NCI-H2081 (cell line): ENCODE measurements at places on chromosomes 1 and 21.

DNA sequence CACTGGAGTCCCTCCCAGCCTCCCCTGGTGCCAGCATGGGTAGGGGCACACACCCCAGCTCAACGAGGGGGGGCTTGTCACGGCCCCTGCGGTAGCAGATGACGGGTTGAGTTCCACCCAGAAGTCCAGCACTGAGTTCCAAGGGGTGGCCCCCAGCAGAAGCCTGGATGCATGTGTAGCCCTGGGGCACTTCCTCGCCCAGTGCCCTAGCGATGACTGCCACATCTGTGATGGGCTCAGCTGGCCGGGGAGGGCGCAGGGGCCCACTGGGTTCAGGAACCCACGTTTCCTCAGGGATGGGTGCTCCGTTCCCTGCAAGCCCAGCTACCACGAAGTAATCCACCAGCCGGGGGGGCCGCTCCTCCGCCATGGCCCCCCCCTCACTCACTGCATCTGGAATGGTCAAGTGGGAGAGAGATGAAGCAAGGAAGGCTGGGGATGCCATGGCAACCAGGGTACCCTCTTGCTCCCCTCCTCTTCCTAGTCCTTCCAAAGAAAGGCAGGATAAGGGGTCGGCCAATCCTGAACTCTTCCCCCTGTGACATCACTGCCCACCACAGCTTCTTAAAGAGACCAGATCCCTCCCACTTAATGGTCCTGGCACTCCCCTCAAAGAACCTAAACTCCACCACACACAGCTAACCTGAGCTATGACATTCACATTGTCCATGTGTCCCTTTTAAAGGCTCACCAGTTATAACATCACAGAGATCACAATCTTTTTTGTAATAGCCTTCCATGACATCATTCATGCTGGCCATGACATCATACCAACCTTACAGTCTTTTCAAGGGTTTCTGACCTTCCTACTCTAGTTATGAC lies 2.3 kb downstream of the DENND4B start:
- DNase-seq = no peak

DNA sequence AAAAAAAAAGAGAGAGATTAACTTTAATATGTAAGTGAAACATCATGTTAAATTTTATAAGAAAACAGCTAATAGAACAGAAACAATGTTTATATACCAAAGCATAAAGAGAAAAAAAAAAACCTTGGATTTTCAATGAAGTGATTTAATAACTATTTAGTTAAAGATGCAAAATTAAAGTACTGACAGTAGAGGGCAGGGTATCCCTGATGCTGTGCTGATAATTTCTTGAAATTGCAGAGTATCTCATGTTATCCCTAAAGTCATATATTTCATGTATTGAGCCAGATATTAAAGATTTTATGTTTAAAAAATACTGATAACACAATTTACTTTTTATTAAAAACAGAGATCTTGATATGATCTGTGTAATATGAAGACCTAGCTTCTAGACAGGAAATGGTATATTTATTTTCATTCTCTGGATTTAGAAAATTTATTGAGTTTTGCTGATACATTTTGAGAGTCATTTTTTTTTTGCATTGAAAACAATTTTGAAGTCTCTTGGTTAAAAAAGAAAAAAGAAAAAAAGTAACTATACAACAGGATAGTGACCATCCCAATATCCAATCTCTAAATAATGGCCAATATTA lies 273.2 kb downstream of the USP25 start:
- DNase-seq = no peak

DNA sequence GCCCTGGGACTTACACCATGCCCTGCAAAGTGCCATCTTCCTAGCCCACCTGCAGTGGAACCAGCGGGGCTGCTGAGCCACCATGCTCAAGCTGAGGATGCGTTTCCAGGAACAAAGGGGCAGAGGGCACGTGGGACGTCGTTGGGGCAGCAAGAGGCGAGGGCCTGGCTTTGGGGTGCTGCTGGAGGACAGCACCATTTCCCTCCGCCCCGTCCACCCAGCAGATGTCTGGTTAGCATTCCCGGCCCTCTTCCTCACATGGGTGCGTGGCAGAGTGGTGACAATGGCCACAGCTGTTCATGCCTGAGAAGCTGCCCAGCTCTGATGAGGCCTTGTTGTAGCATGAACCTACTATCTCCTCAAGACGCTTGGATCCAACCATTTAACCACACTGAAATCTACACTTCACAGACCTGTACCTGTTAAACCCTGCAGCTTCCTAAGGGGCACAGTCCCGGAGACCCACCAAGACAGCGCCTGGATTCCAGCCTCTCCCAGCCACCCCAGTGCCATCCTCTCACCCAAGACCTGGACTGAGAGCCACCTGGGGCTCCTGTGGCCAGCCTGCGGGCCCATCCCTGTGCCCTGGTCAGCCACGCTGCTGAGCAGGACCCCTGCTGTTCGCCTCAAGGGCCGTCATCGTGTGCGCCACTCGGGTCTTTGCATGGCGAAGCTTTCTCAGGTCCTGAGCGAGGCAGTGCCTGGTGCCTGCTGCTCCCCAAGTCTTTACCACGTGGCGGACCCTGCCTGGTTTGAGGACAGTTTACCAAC lies 33.2 kb downstream of the SLC45A1 start:
- no peak for DNase-seq

DNA sequence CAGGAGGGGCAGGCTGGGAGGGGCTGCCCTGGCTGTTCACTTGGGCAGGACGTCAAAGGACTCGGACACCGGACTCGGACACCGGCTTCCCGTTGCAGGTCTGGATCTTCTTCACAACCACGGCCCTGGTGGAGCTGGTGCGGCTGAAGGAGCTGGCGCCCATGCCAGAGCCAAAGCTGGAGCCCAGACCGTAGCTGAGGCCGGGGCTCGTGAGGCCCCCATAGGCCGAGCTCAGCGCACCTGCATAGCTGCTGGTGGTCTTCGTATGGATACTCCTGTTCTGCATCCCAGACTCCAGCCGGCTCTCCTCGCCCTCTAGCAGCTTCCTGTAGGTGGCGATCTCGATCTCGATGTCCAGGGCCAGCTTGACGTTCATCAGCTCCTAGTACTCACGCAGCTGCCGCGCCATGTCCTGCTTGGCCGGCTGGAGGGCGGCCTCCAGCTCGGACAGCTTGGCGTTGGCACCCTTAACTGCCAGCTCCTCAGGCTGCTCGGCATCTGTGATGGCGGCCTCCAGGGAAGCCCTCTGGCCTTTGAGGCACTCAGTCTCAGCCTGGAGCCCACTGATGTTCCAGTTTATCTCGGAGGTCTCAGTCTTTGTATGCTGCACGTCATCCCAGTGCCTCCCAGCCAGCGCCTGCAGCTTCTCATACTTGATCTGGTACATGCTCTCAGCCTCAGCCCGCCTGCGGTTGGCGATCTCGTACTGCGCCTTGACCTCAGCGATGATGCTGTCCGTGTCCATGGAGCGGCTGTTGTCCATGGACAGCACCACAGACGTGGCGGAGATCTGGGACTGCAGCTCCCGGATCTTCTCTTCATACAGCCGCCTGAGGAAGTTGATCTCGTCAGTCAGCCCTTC lies 15.1 kb upstream of the KLF17 start:
- DNase-seq = no peak

DNA sequence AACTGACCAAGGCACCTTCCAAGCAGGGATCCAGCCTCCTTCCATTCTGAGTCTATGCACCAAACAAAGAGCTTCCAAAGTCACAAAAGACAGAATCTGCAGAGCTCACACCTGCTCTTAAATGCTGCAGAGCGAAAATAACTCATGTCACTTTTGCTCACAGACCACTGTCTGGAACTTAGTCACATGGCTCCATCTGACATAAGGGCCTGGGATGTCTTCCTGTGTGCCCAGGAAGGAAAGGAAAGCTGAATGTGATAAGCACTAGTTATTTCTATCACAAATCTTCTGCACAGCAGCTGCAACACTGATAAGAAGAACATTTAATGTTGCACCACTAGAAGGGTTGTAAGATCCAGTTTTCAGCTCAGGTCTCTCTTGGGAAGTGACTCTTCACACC lies 39.5 kb upstream of the SGIP1 start:
- DNase-seq = no peak

GRCh38 chr1:246155923-246156322 lies 351.2 kb downstream of the SMYD3 start:
- DNase-seq = no peak

GRCh38 chr1:178418284-178418955 lies 78.3 kb downstream of the CLEC20A start:
- no peak for DNase-seq

DNA sequence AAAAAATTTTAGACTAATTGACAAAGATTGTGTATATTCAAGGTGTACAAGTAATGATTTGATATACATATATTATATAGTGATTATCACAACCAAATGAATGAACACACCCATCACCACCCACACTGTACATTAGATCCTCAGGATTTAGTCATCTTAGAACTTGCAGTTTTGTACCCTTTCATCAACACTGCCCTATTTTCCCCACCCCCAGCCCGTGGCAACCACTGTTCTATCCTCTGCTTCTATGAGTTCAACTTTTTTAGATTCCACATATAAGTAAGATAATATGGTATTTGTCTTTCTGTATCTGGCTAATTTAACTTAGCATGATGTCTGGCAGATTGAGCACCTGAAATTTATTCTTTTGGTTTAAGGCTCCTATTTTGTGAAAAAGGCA lies 173.6 kb downstream of the IER5 start:
- no peak for DNase-seq

DNA sequence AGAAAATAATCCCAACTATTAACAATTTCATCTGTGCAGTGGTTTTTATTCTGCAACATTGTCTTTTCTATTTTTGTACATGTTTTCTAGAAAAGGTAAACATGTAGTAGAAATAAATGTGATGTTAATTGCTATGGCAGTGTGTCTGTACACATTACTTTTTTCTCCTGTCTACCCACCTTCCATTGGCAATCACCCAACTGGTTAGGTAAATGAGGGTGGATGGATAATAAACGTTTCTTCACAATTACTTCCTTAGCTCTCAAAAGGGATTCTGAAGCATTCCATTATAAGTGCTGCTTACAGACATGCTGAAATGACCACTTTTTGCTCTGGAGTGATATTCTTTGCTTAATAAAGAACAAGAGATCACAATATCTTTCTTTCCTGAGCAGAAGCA lies 61.4 kb downstream of the MAGI3 start:
- DNase-seq = peak; percentile 63

DNA sequence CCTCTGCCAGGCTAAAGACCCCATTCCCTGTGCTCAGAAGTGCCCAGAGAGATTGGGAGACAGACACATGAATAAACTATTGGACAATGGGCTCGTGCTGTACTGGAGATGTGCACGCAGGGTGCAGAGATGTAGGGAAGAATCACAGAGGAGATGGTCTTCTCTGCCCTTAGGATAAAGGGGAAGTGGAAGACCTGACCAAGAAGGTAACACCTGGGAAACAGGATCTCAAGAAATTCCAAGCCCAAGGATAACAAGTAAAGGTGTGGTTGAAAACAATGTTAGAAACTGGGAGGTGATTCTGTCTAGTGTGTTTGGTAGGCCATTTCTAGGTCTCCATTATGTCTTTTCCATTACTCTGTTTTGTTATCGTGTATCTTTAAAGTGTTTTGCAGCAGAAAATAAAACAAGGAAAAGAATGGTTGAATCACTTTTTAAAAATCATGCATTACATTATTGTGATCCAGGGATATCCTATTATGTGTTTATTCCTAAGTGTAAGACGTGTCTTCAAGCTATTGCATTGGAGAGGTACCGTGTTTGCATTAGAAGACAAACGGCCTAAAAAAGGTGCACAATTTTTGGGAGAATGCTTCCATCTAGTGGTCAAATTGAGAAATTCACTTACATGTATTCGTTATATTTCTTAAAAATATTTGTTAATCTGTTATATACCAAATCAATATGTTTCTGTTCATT lies 40.8 kb upstream of the KCTD3 start:
- peak; percentile 62 for DNase-seq

- no peak for DNase-seq
These were observed 74.4 kb upstream of the SLC44A3 start for GRCh38 chr1:94745742-94746141.

DNA sequence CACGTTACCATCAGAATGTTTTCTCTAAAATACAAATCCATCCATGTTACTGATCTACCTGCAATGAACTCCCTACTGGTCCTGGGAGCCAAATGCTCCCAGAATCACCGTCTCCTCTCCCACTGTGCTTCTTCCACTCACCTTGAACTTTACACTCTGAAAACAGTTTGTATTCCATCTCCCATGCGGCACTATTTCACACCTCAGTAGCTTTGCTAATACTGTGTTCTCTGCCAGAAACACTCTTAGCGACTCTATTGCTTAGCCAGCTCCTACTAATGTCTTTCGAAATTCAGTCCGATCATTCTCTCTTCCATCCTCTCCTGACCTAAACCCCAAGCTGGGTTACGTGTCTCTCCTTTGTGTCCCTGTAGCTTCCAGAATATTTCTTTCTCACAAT lies 284.4 kb upstream of the DUSP10 start:
- no peak for DNase-seq

DNA sequence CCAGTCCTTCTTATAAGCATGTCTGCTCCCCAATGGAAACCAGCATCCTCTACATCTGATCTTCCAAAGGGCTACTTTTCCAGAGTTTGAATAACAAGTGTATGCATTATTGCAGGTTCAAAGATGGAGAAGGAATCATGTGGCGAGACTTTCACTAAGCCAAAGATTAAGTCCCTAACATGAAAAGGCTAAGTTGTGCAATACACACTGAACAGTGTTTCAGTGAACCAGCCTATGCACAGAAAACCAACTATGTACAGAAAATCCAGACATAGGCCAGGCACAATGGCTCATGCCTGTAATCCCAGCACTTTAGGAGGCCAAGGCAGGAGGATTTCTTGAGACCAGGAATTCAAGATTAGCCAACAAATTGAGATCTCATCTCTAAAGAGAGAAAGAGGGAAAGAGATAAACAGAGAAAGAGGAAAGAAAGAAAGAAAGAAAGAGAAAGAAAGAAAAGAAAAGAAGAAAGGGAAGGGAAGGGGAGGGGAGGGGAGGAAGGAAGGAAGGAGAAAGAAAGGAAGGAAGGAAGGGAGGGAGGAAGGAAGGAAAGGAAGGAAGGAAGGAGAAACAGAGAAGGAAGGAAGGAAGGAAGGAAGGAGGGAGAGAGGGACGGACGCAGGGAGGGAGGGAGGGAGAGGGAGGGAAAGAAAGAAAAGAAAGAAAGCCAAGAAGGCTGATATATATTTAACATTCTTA lies 181.7 kb downstream of the LTN1 start:
- DNase-seq = no peak

- DNase-seq = no peak
These were observed 1242.1 kb downstream of the PLA2G4A start for GRCh38 chr1:188070848-188071247.

- no peak for DNase-seq
These were observed 24.1 kb downstream of the THRAP3 start for GRCh38 chr1:36248250-36248894.

DNA sequence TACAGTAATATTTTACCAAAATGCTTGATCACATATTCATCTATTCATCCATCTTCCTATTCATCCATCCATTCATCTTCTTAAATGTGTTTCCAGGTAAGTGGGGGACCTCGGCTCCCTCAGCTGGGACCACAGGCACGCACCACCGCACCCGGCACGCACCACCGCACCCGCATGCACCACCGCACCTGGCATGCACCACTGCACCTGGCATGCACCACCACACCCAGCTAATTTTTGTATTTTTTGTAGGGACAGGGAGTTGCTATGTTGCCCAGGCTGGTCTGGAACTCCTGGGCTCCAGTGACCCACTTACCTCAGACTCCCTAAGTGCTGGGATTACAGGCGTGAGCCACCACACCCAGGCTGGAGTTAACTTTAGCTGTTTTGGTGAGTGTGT lies 21.2 kb downstream of the ACTRT2 start:
- no peak for DNase-seq
